ENCODE measurements at places on chromosomes 5 and 9.

- peaks cover 3% of the 10 kb centered on the region for H3K4me1 ChIP-seq
- no peaks in the 10 kb centered on the region for H3K27me3 ChIP-seq
Observed at GRCh38 chr9:13491493-13492424, 212.3 kb upstream of the MPDZ start.

DNA sequence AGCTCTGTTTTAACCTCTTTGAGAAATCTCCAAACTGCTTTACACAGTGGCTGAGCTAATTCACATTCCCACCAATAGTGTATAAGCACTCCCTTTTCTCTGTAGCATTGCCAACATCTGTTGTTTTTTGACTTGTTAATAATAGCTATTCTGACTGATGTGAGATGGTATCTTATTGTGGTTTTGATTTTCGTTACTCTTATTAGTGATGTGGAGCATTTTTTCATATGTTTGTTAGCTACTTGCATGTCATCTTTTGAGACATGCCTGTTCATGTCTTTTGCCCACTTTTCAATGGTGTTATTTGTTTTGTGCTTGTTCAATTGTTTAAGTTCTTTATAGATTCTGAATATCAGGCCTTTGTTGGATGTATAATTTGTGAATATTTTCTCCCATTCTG, 225.2 kb upstream of the TRPC7 start:
- no peaks in the 10 kb centered on the region for H3K4me1 ChIP-seq
- H3K4me3 ChIP-seq = no peak overlapping the region
- DNase-seq = no peak

DNA sequence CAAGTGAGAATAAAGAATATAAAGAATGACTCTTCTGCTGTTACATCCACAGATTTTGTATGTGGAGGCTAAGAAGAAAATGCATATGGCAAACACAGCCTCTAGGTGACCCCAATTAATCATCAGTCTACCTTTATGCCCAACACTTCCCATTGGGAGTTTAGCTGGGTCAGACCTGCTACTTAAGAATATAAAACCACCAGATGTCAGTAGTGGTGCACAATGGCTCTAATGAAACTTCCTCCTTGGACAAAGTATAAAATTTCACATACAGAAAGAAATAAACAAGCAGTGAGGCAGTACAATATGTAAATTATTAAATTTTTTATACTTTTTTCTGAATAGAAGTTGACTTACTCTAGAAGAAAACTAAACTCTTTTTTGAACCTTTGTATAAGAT, 539.9 kb downstream of the BRINP1 start:
- no peaks in the 10 kb centered on the region for H3K4me1 ChIP-seq
- no peaks in the 10 kb centered on the region for H3K36me3 ChIP-seq
- H3K27me3 ChIP-seq = no peaks in the 10 kb centered on the region
- peak; percentile 40 for DNase-seq

- H3K27me3 ChIP-seq = no peaks in the 10 kb centered on the region
- no peak overlapping the region for H3K27ac ChIP-seq
- peak; percentile 41 for DNase-seq
- H3K4me1 ChIP-seq = peaks cover 3% of the 10 kb centered on the region
- H3K36me3 ChIP-seq = no peaks in the 10 kb centered on the region
Observed at GRCh38 chr5:77983482-77984199, 207.5 kb upstream of the TBCA start.

DNA sequence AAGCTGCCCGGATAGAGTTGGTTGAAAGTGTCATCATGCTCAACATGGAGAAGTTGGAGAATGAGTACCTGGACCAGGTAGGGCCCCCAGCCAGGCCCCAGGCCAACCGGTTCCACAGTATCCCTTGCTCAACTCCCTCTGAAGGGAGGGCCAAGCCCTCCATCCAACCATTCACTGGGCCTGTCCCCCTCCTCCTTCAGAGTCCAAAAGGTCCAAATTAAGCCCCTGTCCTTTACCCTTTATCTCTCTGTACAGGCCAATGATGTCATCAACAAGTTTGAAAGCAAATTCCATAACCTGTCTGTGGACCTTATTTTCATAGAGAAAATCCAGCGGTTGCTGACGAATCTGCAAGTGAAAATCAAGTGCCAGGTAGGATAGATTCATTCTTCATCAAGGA, 47.2 kb downstream of the CCDC180 start:
- no peak for DNase-seq
- no peaks in the 10 kb centered on the region for H3K36me3 ChIP-seq
- H3K4me3 ChIP-seq = no peak overlapping the region
- no peaks in the 10 kb centered on the region for H3K27me3 ChIP-seq
- H3K27ac ChIP-seq = no peak overlapping the region
- H3K4me1 ChIP-seq = no peaks in the 10 kb centered on the region

DNA sequence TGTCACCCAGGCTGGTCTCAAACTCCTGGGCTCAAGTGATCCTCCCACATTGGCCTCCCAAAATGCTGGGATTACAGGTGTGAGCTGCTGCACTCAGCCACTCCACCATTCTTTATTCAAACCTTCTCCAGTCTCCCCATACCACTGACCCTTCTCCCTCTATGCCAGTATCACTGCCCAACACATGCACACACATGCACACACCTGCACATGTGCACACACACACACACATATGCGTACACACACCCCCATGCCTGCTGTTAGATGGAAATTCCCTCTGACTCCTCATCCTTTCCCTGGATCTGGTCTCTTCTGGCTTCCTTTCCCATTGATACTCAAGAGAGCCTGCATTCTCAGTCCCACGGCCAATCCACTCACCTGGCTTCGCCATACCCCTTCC, 170.0 kb downstream of the CRB2 start:
- no peak overlapping the region for H3K4me3 ChIP-seq
- no peaks in the 10 kb centered on the region for H3K36me3 ChIP-seq
- no peaks in the 10 kb centered on the region for H3K27me3 ChIP-seq
- H3K4me1 ChIP-seq = no peaks in the 10 kb centered on the region

- no peak for DNase-seq
- no peaks in the 10 kb centered on the region for H3K4me1 ChIP-seq
- H3K27ac ChIP-seq = no peak overlapping the region
- no peaks in the 10 kb centered on the region for H3K27me3 ChIP-seq
- no peak overlapping the region for H3K4me3 ChIP-seq
Observed at GRCh38 chr5:67817652-67818051, 397.9 kb upstream of the PIK3R1 start.
